ENCODE measurements at places on chromosomes 3 and 15. TPM values are rescaled to one million over a fixed set of nuclear protein-coding genes. Genes with fewer than 3 reads are reported as not detected.
A peak's percentile ranks its signal among the peaks of the same experiment; 100 is the strongest.

DNA sequence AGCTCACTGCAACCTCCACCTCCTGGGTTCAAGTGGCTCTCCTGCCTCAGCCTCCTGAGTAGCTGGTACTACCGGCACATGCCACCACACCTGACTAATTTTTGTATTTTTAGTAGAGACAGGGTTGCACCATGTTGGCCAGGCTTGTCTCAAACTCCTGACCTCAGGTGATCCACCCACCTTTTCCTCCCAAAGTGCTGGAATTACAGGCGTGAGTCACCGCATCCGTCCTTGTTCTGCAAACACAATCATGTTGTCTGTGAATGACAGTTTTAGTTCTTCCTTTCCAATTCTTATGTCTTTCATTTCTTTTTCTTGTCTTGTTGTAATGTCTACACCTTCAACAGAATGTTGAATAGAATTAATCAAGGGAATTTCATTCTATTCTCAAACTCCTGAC, 16.3 kb upstream of the SMCO1 start:
- no peak for DNase-seq

DNA sequence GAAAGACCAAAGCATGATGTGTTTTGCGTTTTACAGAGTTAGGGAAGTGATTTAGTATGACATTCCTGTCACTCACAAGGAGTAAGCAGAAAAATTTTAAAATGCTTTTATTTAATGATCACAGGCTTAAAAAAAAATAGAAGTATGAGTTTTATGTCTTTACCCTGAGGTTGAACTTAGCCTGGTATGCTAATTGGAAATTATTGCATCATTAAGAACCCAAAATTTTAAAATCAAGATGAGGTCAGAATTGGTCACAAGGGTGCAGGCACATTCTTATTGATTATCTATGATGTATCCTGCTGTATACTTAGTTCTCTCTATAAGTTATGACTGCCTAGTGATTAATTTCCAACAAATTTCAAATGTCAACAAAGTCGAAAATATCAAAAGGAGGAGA, 585.6 kb upstream of the ALCAM start:
- DNase-seq, result no peak

GRCh38 chr15:78850352-78850751, 22.3 kb upstream of the MORF4L1 start:
- no peak for DNase-seq

DNA sequence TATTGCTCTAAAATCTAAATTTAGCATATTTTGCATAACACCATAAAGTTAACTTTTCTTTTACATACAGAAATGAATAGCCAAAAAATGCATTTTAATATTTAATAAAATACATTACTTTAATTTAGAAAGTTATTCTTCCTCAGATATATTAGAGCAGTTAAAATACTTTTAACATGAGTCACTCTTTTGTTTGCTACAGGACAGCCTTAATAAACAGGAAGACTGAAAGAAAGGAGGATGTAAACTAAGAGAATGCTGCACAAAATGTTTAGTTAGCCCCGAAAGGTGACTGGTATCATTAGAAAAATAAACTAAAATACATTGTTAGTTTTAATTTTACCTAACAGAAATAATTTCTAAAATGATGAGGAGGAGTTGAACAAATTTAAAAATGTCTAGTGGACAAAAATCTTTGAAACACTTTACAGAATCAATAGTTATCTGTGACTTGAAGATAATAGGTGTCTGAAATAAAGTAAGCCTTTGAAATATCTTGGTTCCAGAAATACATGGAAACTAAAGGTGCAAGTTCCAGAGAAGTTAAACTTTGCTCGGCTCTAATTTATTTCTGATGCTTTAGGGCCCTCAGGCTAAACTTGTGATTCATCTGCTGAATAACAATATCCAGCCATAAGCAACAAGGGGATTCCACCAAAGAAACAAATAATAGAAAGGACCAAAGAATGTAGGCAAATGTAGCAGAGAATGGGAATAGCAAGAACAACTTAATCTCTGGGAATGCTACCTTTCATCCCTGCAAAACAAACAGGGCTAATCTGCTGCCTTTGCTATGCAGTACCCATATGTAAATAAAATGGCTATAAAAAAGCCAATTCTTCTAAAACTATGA, 138.3 kb upstream of the UBP1 start:
- no peak for DNase-seq

- DNase-seq, result no peak
These were observed 247.1 kb upstream of the CDIN1 start for GRCh38 chr15:36332301-36332700.

DNA sequence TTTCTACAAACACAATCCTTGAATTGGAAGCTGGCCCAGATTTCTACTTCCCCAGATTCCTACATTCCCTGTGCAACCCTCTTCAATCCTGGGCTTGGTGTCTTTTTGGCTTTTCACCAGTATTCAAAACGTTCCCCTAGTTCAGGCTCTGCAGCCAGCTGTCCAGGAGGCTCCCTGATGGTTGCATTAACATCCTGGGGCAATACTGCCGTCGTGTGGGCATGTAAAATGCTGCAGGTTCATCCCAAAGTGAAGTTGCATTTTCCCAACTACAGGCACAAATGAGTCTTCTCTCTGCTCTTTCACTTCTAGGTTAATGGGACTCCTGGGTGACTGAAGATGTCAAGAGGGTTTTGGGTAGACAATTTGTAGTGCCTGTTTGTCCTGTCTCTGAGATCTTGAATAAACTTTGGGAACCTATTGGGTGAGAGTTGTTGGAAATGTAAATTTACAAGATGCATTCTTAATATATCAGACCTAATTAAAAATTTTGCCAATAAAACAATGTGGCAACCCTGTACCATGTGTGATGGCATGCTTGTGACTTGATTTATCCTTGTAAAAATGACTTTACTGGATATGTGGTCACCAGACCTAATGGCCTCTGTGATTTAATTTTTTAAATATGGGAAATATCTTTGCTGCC, 28.6 kb downstream of the SOX14 start:
- DNase-seq, result peak; percentile 9

- peak; percentile 75 for DNase-seq
These were observed 62.8 kb upstream of the CMTM8 start for GRCh38 chr3:32175607-32176197.

Gene CPNE4
- not detected for total RNA-seq

Gene LDHAL6B
- not detected for total RNA-seq

Gene RHOV
- not detected for total RNA-seq
